Stimulated activated CD8-positive, alpha-beta memory T cell treated with anti-CD3 and anti-CD28 coated beads, Interleukin-15, amount 100 ng/mL, for 24 hours (primary cell): ENCODE measurements at places on chromosomes 7 and 10.

DNA sequence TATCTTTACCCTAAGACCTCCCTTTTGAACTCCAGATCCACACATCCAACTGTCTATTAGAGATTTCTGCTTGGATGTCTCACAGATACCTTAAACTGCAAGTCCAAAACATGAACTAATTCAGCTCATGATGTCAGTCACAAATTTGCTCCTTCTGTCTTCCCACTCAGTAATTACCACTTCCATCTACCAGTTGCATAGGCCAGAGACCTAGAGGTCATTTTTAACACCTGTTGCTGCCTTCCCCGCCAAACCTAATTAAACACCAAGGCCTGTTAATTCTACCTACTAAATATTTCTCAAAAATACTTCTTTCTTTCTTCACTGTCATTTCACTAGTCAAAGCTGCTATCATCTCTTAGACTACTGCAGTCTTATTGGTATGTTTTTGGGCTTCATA is 8.2 kb downstream of the SLK start:
- no peak for DNase-seq

DNA sequence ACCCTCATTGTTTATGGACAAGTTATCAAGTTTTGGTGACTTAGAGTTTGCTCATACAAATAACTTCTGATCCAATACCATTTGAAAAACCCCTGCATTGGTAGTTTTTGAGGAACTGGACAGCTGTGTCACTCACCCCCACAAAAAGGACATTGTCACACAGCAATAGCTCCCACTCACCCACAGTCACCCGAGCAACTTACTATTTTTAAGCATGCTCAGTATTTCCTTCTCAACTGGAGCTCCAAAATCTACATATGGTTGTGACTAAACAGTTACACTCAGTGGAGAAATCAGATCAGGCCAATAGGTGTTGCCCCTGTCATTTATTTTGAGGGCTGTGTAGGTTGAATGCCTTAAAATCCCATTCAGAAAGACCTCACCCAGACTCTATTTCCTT is 165.2 kb upstream of the AUTS2 start:
- no peak for DNase-seq

DNA sequence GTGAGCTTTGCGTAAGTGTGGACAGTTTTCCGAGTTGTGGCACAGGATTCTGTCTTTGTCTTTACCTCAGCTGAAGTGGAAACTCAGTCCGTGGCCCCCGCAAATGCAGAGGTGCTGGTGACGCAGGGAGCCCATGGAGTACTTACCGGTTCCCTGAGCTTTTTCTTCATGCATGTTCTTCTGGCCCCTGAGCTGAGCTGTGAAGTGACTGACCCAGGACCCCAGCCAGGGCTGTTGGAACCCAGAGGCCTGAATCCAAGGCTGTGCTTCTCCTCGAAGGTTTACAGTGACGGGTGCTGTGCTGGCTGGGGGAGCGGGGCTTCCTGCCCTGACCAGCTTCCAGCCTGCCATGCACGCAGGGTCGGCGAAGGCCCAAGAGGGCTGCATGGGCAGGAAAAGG is 223.5 kb downstream of the GLRX3 start:
- DNase-seq: no peak

- DNase-seq: no peak
Measured at GRCh38 chr7:45033931-45034290, 33.9 kb downstream of the CCM2 start.

- DNase-seq: no peak
Measured at GRCh38 chr7:30310674-30311362, 26.4 kb downstream of the ZNRF2 start.

- no peak for DNase-seq
Measured at GRCh38 chr7:130160455-130160854, 44.8 kb downstream of the TMEM209 start.

DNA sequence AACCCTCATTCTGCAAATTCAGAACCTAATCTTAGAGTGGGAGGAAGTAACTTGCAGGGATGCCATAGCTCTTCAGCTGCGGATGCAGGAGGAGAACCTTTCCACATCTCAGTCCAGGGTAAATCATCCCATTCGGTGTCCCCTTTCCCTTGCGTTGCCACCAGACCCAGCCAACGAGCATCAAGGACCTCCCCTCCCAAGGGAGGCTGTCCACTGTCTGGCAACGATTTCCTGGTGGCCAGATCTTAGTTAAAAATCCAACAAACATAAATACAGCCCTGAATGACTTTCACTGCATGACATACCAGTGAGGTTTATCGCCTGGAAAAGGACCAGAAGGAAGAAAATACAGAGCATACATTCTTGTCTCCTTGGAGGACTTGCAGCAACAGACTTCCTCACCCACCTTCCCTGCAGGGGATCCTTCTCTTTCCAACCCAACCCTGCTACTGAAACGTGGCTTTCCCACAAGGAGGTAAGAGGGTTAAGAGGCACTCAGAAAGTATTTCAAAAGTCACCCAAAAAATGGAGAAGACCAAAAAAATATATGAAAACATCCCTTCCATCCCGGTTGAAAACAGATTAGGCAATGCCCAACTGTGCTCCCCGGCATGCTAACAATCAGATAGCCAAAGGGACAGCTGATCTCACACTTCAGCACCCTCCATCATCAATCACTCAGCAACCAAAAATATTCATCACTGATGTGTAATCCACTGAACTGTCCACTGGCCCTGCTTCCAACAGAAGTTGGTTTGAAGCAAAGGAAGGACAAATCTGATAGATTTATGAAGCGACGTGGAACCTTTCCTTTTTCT is 206.6 kb downstream of the TNS3 start:
- DNase-seq: no peak

GRCh38 chr7:138755842-138756590 is 41.8 kb upstream of the TMEM213 start:
- no peak for DNase-seq

DNA sequence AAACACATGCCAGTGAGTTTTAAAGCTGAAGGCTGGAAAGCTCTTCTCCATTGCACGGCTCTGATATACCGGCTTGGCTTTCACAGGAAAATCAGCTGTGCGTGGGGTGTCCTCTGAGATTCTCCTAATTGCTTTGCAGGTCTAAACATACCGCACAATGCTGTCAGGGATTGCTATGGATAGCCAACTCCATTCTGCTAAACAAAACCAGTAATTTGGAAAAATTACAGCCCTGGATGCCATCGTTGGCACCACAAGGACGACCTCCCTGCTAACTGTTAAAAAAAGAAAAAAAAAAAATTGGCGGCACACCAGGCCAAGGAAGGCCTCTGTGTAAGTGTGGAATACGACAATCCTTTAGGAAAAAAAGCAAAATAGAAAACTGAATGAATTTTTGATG is 118.6 kb upstream of the ADARB2 start:
- no peak for DNase-seq

- no peak for DNase-seq
Measured at GRCh38 chr10:58269782-58270290, 874 bp downstream of the CISD1 start.

GRCh38 chr7:107230334-107230733 is 61.5 kb downstream of the HBP1 start:
- no peak for DNase-seq

DNA sequence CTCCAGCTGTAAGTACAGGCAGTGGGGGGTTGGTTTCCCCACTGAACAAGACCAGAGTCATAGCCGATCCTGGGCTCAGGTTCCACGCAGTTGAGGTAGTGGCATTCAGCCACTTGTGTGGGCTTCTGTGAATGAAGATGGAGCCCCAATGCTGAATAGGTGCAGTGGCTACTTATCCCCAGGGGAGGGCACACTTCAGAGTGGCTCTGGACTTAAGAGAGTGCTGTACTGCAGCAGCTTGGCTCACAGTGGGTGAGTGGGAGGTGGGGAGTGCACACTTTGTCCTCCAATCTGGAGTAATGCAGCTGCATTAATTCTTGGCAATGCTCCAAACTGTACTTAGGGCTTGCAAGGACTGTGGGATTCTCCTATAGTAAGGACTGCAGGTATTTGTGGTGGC is 81.9 kb downstream of the BUB3 start:
- DNase-seq: no peak

GRCh38 chr7:35482231-35482630 is 212.7 kb downstream of the HERPUD2 start:
- DNase-seq: no peak

DNA sequence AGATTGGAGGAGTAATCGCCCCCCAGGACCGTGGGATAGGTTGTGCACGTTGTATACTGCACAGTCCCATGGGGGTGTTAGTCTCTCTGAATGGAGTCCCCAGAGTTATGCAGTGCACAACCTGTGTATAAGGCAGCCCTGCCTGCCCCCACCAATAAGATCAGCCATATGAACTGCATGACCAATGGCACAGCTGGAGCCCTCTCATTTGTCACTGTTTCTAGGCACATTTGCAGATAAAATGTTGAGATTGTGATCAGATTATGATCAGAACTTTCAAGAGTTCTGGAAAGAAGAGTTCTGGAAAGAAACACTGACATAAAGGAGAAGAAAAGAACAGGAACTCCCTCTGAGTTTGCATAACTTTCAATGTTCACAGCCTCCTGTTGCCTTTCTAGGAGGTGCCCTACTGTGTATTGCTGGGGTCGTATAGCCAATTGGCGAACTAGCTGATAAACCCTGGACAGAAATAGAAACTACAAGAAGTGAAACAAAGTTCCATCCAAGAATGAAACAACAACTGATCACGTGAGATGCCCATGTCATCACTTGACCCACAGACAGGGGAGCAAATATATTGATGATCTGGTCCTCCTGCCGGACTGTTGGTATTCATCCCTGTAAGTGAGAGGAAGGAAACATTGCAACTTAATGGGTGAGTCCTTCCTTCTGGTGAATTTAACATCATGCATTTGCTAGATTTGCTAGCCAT is 49.6 kb upstream of the TOMM7 start:
- no peak for DNase-seq

GRCh38 chr7:70047891-70048448 is 449.7 kb downstream of the AUTS2 start:
- no peak for DNase-seq

DNA sequence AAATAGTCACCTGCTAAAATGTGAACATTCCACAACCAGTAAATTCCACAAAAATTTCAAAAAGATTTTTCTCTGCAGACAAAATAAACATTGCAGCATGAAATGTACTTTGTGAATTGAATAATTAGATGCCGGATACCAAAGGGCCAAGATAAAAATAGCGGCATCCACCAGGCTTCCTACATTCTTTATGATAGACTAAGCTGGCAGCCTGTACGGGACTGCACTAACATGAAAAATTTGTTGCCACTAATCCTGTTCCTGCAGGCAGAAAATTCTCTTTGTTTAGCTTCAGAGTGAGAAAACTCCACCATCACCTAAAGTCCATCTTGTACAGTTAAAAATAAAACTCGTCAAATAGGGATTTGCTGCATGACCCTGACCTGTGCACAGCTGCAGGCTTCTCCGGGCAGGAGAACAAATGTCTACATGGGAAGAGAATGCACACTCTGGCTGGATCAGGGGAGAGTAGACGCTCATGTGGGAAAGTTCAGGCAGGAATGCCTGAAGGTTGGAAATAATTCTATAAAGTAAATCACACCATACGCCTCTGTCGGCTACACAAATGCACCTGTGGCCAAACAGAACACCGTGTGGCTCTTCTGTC is 15.6 kb upstream of the ADO start:
- DNase-seq: no peak

DNA sequence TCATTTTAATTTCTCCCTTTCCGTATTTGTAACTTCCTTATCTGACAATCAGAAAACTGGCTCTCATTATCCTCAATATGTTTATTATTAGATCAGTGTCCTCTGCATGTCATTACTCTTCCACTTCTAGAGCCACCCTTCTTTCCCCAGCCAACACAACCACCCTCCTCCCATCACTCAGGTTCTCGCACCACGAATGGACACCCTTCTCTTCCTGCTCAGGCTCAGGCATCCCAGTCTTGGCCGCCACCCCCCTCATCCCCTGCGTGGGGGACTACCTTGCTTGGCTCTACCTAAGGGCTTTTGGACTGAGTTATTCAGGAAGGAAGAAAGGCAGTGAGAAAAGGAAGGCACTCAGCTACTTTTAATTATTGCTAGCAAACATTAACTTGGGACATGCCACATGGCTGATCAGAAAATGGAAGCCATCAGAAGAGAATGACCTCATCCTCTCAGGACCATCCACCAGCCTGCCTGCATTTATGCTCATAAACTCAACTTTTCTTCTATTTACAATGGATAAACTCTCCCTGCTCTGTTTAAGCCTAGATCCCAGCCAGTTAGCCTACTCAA is 199.9 kb upstream of the PLXNA4 start:
- DNase-seq: no peak

DNA sequence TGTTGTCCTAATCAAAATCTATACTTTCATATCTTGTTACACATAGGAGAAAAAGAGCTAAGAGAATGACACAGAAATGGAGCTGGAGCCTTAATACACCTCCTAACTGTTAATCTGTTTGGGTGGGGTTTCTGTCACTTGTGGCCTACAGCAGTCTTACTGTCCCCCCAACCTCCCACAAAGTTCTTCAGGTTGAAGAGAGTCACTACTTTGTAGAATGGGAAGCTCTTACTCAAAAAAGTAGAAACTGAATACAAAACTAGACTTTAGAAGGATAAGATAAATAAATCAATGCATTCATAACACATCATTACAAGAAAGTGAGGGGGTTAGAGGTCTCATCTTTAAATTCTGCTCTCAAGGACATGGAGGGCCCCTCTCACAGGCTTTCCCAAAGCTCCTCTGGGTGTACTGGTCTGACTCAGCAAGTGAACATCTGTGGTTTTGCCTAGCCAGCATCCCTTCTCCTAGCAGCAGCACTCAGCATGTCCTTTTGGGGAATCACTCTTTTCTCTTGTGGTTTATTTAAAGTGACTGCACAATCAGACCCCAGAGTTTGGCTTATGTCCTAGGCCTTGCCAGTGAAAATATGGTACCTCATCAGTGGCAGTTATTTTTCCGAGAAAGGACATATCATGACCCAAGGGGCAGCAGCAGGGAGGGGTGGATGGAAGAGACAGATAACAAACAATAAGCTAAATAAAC is 2.0 kb upstream of the BLVRA start:
- DNase-seq: no peak

DNA sequence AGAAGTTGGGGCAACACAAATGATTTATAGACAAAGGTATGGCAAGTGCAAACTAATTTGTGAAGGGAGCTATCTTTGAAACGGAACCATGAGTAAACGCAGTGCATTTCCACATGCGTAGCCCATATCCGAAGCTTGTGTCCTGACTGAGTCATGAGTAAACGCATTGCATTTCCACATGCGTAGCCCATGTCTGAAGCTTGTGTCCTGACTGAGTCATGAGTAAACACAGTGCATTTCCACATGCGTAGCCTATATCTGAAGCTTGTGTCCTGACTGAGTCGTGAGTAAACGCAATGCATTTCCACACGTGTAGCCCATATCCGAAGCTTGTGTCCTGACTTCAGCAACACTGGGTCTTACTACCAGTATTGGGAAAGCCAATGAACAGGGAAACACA is 95.0 kb downstream of the CELF2 start:
- no peak for DNase-seq

- DNase-seq: no peak
Measured at GRCh38 chr7:103538964-103539709, 93.1 kb upstream of the SLC26A5 start.

GRCh38 chr7:3446786-3447185 is 145.7 kb downstream of the SDK1 start:
- DNase-seq: no peak

- DNase-seq: no peak
Measured at GRCh38 chr7:12389089-12389700, 14.5 kb downstream of the VWDE start.

GRCh38 chr10:34231441-34232180 is 583.5 kb downstream of the PARD3 start:
- no peak for DNase-seq
